ENCODE measurements at places on chromosomes 3 and 15.

GRCh38 chr3:8550611-8551010 lies 49.0 kb downstream of the LMCD1 start:
- no peak for DNase-seq

GRCh38 chr3:169122416-169122815 lies 541.1 kb downstream of the MECOM start:
- DNase-seq, result no peak

DNA sequence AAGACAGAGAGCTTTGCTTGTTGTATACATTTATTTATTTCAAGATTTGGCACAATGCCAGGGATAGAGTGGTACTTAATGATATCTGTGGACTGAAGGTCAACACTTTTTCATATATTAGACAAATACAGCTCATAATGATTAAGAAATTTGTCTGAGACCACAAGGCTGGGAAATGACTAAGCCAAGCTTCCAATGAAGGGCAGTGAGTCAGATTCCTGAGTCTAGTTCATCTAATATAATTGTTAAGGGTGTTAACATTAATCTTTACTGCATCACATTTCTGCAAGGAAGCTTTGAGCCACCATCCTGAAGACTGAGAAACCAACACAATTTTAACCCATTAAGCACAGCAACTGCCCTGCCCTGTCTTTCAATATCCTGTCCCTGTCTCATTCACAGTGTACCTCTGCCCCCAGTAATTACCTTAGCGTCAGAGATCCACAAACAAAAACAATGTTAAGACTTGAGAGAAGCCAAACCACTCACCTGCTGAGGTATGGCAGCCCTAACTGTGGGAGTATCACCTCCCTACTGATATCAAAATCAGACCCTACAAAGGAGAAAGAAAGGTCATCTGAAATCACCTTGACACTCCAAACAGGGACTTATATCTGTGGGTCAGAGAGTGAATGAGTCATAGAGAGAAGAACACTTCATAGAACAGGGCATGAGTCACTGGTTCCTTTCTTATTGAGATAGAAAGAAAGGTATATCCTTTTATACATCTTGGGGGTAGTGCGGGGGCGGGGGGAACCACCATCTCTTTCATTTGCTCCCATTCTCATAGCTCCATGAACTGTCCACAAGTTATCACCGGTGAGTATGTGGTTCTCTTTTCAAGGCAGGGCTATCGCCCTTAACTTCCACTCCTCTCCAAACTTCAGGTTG lies 74.7 kb downstream of the MAGI1 start:
- no peak for DNase-seq

GRCh38 chr3:167487556-167487955 lies 13.7 kb upstream of the SERPINI2 start:
- no peak for DNase-seq

GRCh38 chr15:65101891-65102708 lies 12.9 kb downstream of the UBAP1L start:
- DNase-seq, result no peak

DNA sequence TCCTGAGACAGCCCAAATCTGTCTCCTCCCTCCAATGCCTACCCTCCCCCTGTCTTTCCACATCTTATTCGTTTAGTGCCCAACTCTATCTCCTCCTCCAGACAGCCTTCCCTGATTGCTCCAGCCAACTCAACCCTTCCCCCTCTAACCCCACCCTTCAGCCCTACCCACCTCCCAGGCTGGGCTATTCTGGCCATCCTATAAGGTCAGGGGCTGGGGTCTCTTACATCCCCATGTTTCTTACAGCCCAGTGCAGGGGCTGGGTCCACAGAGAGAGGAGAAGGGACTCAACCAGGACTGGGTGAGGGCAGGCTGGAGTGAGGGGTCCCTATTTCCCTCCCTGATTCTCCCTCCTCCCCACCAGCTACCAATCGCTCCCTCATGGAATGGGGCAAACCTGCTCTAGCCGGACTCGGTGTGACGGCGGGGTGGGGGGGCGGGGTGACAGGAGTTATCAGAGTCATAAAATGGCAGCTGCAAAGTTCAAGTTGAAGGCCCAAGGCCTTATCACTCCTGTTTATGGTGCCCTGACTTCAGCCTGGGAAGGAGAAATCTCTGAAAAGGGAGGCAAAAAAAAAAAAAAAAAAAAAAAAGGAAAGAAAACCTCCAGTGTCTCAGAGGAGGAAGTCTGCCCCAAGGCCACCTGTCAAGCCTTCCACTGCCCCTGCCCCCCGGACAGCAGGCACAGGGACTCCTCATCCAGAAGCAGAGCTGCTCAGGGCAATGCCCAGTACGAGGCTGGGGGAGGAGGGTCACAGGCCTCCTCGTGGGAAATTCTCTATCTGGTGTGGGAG lies 2.1 kb downstream of the VIPR1 start:
- DNase-seq, result no peak

- no peak for DNase-seq
Observed at GRCh38 chr15:29670998-29671981, 151.0 kb downstream of the TJP1 start.

DNA sequence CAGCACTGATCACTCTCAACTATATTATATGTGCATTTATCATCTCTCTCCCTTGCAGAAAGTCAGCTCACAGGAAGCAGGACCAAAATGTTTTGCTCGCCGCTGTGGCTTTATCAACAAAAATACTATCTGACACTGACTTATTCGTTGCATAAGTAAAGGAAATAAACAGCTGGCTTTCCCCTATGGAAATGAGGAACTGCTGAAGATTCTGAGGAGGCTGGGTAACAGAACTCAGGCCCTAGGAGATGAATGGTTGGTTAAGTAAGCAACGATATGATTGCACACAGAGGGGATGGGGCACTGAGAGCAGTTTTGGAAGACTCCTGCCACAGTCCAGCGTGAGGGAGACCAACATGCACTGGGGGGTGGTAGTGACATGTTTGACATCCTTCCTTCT lies 181.1 kb downstream of the STT3B start:
- DNase-seq, result no peak

GRCh38 chr3:153001210-153002078 lies 160.6 kb upstream of the RAP2B start:
- DNase-seq, result no peak

DNA sequence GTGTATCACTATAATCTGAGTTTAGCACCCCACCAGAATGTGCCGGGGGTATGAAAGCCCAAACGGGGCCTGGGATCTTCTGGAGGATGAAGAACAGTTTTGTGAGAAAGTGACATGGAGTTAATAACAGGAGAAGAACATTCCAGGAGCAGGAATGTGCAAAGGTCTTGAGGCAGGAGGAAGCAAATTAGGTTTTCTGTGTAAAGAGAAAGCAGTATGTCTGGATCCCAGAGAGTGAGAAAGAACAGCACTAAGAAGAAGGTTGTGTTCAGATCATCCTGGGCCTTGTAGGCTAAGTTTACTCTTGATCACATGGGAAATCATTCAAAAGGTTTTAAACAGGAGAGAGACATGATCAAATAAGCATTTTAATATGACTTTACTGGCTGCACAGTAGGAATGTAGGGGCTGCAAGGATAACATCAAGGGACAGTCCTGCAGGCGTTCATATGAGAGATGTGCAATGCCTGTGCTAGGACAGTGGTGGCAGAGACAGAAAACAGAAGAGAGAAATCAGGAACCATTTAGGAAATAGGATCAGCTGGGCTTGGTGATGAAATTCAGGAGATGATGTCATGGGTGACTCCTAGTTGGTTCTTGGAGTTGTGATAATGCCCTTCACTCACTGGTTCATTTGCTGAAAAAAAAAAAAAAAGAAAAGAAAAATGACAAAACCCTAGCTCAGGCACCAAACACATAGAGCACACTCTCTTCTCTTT lies 113.5 kb downstream of the TNIK start:
- DNase-seq, result no peak

GRCh38 chr3:32401126-32401525 lies 9.5 kb downstream of the CMTM7 start:
- DNase-seq, result no peak

All from effector memory CD8-positive, alpha-beta T cell (primary cell).